AG10803 (cell line): ENCODE measurements at places on chromosomes 3 and 15.
A peak's percentile ranks its signal among the peaks of the same experiment; 100 is the strongest.

- no peak for DNase-seq
Measured at GRCh38 chr3:182007441-182007840, 295.7 kb downstream of the SOX2 start.

DNA sequence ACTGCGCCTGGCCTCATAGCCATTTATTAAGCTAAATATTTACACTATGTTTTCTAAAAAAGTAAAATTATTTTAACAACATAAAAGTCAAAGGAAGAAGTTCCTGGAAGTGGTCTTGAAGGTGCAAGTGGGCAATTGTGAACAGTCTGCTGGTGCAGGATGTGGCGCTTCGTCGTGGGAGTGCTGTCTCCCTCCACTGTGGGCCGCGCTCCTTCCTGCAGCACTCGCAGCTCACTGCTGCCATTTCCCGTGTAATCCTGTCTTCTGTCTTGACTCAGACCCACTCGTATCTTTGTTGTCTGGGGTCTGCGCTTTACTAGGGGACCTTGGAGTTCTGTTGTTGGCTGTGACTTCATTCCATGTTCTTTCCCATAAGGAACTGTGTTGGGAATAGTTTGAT, 56.3 kb downstream of the APBA2 start:
- DNase-seq = no peak

- DNase-seq = no peak
Measured at GRCh38 chr3:2540115-2540514, 441.4 kb downstream of the CNTN4 start.

DNA sequence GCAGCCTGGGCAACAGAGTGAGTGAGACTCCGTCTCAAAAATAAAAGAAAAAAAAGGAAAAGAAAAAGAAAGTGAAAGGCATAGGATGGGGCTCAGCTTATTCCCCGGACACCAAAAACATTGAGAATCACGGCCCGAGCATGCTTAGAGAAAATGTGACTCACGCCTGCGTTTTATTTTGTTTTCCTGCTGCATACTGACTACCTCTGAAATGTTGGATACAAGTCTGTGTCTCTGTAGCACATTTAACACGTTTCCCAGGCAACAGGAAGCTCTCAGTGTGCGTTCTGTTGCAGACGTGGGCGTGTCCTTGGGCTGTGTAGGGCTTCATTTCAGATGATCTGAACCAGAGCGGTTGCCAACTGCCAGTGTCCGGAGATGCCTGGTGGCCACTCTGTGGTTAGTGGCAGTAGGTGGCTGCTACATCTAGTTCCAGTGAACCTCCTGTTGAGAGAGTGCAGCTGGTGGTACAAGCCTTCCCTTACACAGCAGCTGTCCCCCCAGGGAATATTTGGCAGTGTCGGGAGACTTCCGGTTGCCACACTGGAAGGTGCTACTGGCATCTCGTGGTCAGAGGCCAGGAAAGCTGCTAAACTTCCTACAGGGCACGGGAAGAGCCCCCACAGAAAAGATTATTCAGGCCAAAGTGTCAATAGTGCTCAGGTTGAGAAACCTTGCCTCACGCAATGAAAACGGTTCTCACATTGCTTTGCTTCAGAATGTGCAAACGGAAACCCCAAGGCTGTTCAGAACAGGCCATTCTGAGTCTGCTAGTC, 3.0 kb downstream of the SLC51A start:
- peak; percentile 89 for DNase-seq

GRCh38 chr3:74564560-74564959, 49.9 kb downstream of the CNTN3 start:
- DNase-seq = peak; percentile 56

GRCh38 chr3:157581371-157581770, 78.2 kb upstream of the VEPH1 start:
- no peak for DNase-seq

DNA sequence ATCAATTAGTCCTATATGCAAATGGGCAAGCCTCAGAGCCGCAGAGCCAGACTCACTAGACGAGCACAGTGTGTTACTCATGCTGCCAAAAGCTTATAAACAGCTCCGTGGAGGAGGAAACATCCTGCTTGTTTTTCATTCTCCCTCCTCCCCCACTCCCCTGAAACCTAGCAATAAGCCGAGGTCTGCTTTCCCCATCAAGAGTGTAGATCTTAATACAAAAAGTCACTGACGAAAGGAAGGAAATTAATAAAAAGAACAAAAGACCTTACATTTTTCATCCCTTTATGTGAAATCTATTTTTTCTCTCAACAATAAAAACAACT, 88.5 kb downstream of the XXYLT1 start:
- DNase-seq = peak; percentile 67

DNA sequence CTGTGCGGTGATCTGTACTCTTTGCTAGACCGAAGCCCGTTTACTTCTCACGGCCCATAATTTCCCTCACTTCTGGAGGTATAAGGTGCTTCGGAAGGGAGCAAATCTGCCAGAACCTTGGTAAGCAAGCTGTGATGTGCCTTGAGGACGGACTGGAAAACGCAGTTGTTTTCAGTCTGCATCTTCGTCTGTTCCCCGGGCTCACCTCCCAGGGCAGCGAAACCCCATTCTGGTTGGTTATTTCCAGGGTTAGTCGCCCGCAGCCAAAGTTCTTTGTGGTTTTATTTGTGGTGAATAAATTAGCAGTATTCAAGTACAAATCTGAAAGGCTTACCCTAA, 401 bp downstream of the RAMAC start:
- DNase-seq = peak; percentile 15

DNA sequence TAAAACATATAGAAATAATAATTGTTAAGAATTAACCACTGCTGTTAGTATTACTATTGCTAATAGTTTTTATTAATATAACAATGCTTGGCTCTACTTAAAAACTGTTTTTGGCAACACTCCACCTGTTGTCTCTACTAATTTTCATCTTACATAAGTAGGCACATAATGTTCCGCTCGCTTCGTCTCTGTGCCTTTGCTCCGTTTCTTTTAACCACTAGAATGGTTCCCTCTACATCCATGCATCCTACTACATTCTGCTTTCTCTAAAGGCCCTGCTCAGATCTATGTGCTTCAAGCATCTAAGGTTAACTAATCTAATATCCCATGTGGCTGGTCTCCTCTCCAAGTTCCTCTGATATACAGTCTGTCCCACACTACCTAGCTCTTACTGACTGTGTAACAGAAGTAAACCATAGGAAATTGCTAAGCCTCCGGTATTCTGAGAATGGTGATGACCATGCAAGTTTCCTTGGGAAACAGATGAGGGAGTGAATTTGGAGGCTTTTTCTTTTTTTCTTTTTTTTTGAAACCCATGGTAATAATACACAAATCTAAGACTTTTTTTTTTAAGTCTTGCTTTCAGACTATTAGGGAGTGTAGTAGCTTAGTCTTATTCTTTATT, 138.3 kb downstream of the P3H2 start:
- DNase-seq = peak; percentile 57

- DNase-seq = no peak
Measured at GRCh38 chr15:36826948-36827347, 247.5 kb downstream of the CDIN1 start.

GRCh38 chr3:106183762-106184391, 315.1 kb upstream of the CBLB start:
- peak; percentile 87 for DNase-seq

DNA sequence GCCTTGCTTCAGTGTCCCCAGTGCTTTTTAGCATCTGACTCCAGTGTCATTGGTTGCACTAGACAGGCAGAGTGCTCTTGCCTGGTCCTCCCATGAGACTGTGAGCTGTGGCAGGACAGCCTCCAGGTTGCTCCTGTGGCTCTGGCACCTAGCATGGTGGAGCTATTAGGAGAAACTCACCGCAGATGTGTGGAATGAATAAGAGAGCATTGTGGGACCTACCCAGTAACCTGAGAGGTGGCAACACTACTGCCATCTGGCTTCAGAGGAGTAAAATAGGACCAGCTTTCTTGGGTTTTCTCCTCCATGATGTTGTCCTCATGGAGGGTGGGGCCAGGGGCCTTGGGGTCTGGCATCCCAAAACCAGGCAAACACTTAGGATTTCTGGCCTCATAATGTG, 183.6 kb downstream of the EPHB1 start:
- no peak for DNase-seq

- no peak for DNase-seq
Measured at GRCh38 chr3:146464783-146465182, 4.6 kb downstream of the PLSCR2 start.

- no peak for DNase-seq
Measured at GRCh38 chr3:32778389-32778788, 39.4 kb upstream of the TRIM71 start.

GRCh38 chr3:42067326-42067725, 23.8 kb upstream of the TRAK1 start:
- peak; percentile 88 for DNase-seq
